ENCODE measurements at places on chromosomes 7 and 10. TPM values are rescaled to one million over a fixed set of nuclear protein-coding genes. Genes with fewer than 3 reads are reported as not detected.

The UFSP1 gene
- total RNA-seq: 6.2 TPM

The PDGFA gene
- total RNA-seq: 0.85 TPM

The UCN3 gene
- not detected for total RNA-seq

The MMD2 gene
- not detected for total RNA-seq

The CNPY1 gene
- not detected for total RNA-seq

The WNT16 gene
- total RNA-seq: 0.19 TPM

The PPP2R2D gene
- total RNA-seq: 37.3 TPM

The PDK4 gene
- total RNA-seq: 0.67 TPM

The CLCN1 gene
- not detected for total RNA-seq

The INPP5A gene
- 23.0 TPM for total RNA-seq

- no peaks in the 10 kb centered on the region for H3K4me1 ChIP-seq
- H3K27ac ChIP-seq: no peak overlapping the region
- H3K36me3 ChIP-seq: no peaks in the 10 kb centered on the region
- H3K4me3 ChIP-seq: no peak overlapping the region
- peaks cover 9% of the 10 kb centered on the region for H3K27me3 ChIP-seq
Observed at GRCh38 chr7:1777122-1777521, 107.0 kb downstream of the ELFN1 start.

- H3K27me3 ChIP-seq: no peaks in the 10 kb centered on the region
- peaks cover 9% of the 10 kb centered on the region for H3K36me3 ChIP-seq
- H3K27ac ChIP-seq: no peak overlapping the region
Observed at GRCh38 chr10:103874730-103875129, 19.4 kb upstream of the SH3PXD2A start.

- no peak overlapping the region for H3K27ac ChIP-seq
- H3K27me3 ChIP-seq: no peaks in the 10 kb centered on the region
- peaks cover 4% of the 10 kb centered on the region for H3K4me1 ChIP-seq
- no peaks in the 10 kb centered on the region for H3K36me3 ChIP-seq
- peak overlapping the region; percentile 78 for H3K4me3 ChIP-seq
Observed at GRCh38 chr7:129169171-129169671, 19.2 kb upstream of the SMO start.

GRCh38 chr7:94658826-94659225 lies 2.9 kb upstream of the SGCE start:
- no peak for DNase-seq
- no peak overlapping the region for H3K27ac ChIP-seq
- peaks cover 28% of the 10 kb centered on the region for H3K27me3 ChIP-seq
- H3K4me1 ChIP-seq: peaks cover 11% of the 10 kb centered on the region
- no peaks in the 10 kb centered on the region for H3K36me3 ChIP-seq

- peaks cover 21% of the 10 kb centered on the region for H3K36me3 ChIP-seq
- H3K27ac ChIP-seq: no peak overlapping the region
- no peak overlapping the region for H3K4me3 ChIP-seq
- no peaks in the 10 kb centered on the region for H3K4me1 ChIP-seq
Observed at GRCh38 chr10:71812016-71812912, 38.8 kb downstream of the PSAP start.

GRCh38 chr10:62705789-62706188 lies 98.7 kb upstream of the ADO start:
- no peak overlapping the region for H3K4me3 ChIP-seq
- H3K36me3 ChIP-seq: no peaks in the 10 kb centered on the region
- no peak overlapping the region for H3K27ac ChIP-seq
- no peaks in the 10 kb centered on the region for H3K27me3 ChIP-seq

- H3K27ac ChIP-seq: no peak overlapping the region
- no peaks in the 10 kb centered on the region for H3K36me3 ChIP-seq
- no peaks in the 10 kb centered on the region for H3K27me3 ChIP-seq
- no peak for DNase-seq
- H3K4me3 ChIP-seq: no peak overlapping the region
- no peaks in the 10 kb centered on the region for H3K4me1 ChIP-seq
Observed at GRCh38 chr10:42971251-42971599, 105.6 kb upstream of the RET start.

- DNase-seq: no peak
- H3K27me3 ChIP-seq: no peaks in the 10 kb centered on the region
- H3K27ac ChIP-seq: no peak overlapping the region
- no peak overlapping the region for H3K4me3 ChIP-seq
- peaks cover 13% of the 10 kb centered on the region for H3K4me1 ChIP-seq
- H3K36me3 ChIP-seq: no peaks in the 10 kb centered on the region
Observed at GRCh38 chr10:46073564-46073963, 27.5 kb upstream of the MSMB start.

DNA sequence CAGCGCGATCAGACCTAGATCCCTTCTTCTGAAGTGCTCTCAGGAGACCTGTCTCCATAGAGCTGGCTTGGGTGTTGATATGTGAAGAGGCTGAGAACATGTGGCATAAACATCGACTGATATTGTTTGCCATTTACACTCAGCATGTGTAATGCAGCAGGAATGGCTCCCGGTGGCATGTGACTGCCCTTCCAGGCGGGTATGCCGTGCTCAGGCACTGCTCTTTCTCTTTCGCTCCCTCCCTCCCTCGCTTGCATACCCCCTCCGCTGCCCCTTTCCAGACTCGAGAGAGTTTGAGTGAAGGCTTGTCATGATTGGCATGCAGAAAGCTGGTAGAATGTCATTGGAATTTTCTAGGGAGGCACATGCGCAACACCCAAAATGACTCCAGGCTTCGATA lies 107.3 kb upstream of the PDCD4 start:
- DNase-seq: no peak
- no peak overlapping the region for H3K27ac ChIP-seq
- no peaks in the 10 kb centered on the region for H3K36me3 ChIP-seq
- peaks cover 7% of the 10 kb centered on the region for H3K27me3 ChIP-seq

DNA sequence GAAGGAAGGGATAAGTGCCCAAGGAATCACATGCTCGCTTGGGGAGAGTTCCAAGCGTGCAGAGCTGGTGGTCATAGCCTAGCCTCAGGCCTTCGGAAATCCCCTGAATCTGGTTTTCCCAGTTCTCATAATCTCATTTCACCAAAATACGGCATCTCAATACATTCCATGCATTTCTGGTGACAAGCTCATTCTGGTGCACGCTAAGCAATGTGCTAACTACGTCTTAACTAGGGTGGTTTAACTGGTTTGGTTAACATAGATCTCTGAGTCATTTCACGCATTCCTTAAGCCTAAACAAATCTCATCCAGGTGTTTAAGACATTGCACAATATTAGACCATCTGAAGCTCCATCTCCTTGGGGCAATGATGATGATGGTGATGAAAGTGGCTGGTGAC lies 72.9 kb upstream of the STEAP1B start:
- no peak overlapping the region for H3K4me3 ChIP-seq
- H3K27me3 ChIP-seq: no peaks in the 10 kb centered on the region
- H3K4me1 ChIP-seq: peaks cover 2% of the 10 kb centered on the region
- no peak overlapping the region for H3K27ac ChIP-seq
- H3K36me3 ChIP-seq: no peaks in the 10 kb centered on the region

GRCh38 chr7:2072042-2072441 lies 160.7 kb downstream of the MAD1L1 start:
- peaks cover 11% of the 10 kb centered on the region for H3K4me1 ChIP-seq
- no peak overlapping the region for H3K27ac ChIP-seq
- no peaks in the 10 kb centered on the region for H3K27me3 ChIP-seq
- H3K36me3 ChIP-seq: peaks cover 4% of the 10 kb centered on the region

Data from T-cell (primary cell).